Common myeloid progenitor, CD34-positive (primary cell): ENCODE measurements at places on chromosomes 6 and 20.

DNA sequence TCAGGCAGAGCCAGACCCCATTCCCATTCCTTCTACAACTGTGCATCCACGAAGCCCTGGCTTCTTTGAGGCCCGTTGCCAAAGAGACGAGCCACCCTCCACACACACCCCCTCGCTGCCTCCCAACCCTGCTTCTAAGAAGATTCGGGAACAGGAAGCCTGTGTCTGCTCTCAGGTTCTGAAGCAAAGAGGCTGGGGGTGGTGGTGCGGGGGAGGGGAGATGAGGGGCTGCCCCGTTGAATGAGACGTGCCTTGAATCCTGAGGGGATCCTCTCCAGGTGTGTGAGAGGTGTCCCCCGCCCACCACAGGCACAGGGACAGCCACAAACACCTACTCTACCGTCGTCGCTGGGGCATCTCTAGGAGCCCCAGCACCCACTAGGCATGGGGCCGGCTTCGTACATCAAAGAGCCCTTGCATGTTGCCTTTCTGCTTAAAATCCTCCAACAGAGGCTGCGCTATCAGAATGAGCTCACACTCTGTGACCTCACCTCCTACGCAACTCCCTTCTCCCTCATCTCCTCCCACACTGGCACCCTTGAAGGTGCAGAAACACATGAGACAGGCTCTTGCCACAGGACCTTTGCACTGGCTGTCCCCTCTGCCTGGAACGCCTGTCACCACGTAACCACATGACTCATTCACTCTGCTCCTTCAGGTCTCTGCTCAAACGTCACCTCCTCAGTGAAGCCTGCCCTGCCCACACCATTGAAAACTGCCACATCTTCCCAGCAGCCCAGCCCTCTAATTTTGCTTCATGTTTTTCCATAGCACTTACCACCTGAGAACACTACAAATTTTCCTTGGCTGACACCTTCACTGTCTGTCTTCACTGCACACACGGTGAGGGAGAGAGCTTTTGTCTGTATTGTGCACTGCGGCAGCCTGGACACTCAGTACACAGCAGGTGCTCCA lies 58.5 kb downstream of the PREX1 start:
- DNase-seq = peak; percentile 60

DNA sequence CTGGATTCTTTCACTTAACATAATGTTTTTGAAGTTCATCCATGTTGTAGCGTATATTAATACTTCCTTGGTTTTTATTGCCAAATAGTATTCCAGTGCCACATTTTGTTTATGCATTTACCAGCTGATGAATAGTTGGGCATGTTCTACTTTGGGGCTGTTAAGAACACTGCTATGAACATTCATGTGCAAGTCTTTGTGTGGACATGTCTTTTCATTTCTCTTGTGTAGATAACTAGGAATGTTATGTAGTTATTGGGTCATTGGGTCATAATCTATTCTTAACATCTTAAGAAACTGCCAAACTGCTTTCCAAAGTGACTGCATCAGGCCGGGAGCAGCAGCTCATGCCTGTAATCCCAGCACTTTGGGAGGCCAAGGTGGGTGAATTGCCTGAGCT lies 43.8 kb upstream of the GLP1R start:
- DNase-seq = no peak

DNA sequence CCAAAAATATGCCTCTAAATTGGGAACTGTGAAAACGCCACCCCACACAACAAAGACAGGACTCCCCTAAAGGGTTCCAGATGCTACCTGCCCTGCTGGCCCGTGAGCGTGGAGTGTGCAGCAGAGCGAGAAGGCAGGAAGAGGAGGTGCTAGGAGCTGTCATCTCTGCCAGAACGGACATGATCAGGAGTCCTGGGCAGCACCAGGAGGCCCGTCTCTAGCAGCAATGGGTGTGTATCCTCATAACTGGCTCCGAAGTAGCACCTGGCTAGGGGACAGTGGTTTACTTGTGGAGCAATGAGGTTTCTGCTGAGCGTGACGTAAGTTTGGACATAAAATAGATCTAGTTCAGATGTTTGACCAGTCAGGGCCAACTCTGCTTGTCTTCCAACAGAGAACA lies 226.0 kb downstream of the CDH4 start:
- no peak for DNase-seq

- DNase-seq = no peak
Measured at GRCh38 chr6:7532232-7532631, 9.2 kb upstream of the DSP start.

DNA sequence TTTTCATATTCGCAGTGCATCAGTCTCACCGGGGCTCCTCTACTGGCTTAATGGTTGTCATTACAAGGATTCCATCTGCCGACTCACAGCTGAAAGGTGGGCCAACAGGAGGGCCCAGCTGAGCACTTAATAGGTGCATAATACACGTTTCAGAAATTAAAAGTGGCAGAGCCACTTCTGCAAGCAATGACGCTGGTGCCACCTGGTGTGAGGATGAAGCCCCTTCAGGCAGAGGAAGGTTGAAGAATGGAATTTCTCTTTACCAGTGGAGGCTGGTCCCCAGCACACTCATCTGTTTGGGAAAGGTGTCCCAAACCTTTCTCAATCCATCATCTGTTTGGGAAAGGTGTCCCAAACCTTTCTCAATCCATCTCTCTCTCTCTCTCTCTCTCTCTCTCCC lies 8.2 kb upstream of the STMND1 start:
- peak; percentile 34 for DNase-seq

- DNase-seq = no peak
Measured at GRCh38 chr20:25005220-25005619, 12.7 kb upstream of the APMAP start.

DNA sequence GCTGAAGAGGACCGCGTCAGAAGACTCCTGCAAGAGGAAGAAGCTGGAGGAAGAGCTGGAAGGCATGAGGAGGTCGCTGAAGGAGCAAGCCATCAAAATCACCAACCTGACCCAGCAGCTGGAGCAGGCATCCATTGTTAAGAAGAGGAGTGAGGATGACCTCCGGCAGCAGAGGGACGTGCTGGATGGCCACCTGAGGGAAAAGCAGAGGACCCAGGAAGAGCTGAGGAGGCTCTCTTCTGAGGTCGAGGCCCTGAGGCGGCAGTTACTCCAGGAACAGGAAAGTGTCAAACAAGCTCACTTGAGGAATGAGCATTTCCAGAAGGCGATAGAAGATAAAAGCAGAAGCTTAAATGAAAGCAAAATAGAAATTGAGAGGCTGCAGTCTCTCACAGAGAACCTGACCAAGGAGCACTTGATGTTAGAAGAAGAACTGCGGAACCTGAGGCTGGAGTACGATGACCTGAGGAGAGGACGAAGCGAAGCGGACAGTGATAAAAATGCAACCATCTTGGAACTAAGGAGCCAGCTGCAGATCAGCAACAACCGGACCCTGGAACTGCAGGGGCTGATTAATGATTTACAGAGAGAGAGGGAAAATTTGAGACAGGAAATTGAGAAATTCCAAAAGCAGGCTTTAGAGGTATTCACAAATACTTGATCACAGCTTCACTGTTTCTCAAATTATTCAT lies 8.9 kb upstream of the SNRNP48 start:
- peak; percentile 10 for DNase-seq

DNA sequence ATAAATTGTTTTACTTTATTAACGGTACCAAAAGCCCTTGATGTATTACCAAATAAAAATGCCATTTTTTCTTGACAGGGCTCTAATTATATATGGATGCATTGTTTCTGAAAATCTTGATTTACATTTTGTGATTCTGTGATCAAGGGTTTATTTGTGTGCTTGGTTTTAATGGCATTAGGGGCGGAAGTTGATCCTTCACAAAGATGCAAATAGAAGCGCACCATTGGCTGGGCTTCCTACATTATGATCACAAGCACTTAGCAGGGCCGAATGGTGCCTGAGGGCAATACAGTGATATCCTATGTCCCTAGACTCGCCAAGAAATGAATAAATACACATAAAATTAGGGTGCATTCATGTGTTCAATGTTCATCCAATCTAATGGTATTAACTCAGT lies 172.9 kb upstream of the UST start:
- DNase-seq = no peak

GRCh38 chr6:161204866-161205557 lies 68.8 kb downstream of the AGPAT4 start:
- no peak for DNase-seq

GRCh38 chr6:29510746-29511300 lies 23.1 kb upstream of the MAS1L start:
- DNase-seq = no peak

DNA sequence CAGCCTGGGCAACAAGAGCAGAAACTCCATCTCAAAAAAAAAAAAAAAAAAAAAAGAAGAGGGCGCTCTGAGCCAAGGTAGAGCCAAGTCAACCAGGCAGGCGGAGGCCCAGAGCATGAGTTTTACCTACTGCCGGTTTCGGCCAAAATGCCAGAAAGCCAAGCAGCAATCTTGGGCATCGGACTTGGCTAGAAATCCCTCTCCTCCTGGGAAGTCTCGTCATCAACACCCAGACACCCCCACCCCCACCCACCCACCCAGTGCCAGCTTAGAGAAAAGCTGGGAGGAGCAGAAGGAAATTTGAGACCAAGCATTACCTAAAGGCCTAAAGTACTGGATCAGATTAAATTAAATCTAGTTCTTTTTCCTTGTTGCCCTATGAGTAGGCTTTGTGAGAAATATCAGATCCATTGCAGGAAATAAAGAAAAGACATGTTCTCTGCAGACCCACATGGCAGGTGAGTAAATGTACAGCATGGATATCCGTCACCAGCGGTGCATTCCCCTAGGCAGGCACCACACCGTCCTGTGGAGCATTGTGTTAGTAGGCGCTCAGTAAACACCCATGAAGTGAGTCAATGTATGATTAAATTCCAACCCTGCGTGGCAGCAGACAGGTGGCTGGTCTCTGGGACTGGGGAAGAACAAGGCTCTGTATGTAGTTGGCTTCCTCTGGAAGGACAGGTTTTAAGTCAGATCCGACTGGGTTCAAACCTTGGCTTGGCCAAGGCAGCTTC lies 21.0 kb downstream of the RIPOR3 start:
- no peak for DNase-seq

DNA sequence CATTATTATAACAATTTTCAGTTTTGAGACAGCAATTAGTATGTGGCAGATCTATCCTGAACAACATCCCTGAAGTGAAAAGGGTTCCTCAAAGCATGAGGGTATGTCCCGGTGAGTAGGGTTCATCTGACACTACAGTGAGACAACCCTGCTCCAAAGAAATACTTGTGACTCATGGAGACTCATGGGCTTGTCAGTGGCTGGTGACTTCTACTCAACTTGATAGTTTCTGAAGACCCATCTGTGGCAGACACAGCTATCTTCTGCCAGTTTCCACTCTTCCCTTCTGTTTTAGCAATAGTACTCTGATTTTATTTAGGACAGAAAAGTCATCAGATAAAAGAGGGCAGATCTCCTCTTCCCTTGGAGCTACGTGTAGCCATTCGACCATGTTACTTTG lies 41.4 kb downstream of the MAP3K7 start:
- no peak for DNase-seq

DNA sequence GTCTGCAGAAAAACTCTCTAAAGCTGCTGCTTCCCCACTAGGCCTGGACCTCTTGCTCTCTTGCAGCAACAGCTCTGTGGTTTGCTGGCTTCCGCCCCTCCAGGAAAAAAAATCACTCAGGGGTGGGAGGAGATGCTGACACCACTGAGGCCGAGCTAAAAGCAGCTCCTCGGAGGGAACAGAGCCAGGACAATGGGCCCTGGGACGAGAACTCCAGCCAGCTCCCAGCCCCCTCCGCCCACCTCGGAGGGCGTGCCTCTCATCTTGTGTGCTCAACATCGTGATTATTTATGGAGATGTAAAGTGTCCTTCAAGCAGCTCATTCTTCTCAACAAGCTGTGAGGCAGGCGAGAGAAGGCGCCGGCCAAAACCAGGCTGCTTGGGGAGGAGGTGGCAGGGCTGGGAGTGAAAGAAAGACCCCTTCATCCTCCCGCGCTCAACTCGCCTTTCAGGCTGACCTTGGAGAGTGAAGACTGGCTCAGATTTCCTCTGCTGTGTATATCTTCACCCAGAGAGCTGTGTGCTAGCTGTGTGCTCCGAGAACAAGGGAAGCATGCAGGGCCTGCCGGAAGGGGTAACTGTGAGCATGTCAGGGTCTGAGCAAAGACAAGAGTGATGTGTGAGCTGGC lies 53.5 kb upstream of the LRFN2 start:
- peak; percentile 44 for DNase-seq

- DNase-seq = no peak
Measured at GRCh38 chr6:53898026-53898795, 103.4 kb downstream of the LRRC1 start.

DNA sequence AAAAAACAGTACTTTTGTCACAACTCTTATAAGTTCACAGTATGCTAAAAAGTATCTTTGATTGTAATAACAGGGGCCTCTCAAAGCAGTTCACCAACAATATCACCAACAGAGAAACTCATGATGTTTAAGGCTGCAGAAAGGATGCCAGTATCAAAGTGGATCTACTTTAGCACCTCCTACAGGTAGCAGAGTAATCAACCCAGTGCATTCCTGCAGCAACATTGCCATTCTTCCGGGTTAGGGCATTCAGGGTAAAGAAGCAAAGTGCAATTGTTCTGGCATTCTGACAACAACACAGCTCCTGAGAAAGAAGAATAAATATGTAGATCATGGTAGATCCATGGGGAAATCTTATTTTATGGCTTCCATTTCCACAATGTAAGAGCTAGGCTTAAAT lies 7.6 kb upstream of the SLC17A4 start:
- no peak for DNase-seq

- no peak for DNase-seq
Measured at GRCh38 chr6:105569706-105570105, 166.8 kb upstream of the PREP start.

DNA sequence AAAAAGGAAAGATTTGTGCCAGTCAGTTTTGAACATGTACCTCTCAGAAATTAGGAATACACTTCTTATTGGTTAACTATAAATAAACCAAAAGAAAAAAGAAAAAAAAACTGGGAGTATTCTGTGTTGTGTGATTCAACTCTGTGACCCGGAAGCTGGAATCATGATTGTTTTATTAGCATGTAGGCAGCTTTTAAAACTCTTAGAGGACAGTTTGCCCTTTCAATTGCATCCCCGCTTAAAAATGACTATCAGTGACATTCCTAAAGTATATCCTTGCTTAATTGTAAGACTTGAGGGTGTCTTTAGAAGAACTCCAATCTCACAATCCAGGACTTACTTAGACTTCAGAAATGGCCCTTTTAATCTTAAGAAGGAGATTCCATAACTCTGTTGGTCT lies 29.1 kb upstream of the TENT5A start:
- DNase-seq = no peak

- DNase-seq = no peak
Measured at GRCh38 chr6:7637533-7637932, 47.5 kb downstream of the SNRNP48 start.

- no peak for DNase-seq
Measured at GRCh38 chr6:30258204-30258603, 45.0 kb upstream of the TRIM26 start.

GRCh38 chr20:60137657-60138245 lies 179.5 kb downstream of the CDH26 start:
- DNase-seq = peak; percentile 70

DNA sequence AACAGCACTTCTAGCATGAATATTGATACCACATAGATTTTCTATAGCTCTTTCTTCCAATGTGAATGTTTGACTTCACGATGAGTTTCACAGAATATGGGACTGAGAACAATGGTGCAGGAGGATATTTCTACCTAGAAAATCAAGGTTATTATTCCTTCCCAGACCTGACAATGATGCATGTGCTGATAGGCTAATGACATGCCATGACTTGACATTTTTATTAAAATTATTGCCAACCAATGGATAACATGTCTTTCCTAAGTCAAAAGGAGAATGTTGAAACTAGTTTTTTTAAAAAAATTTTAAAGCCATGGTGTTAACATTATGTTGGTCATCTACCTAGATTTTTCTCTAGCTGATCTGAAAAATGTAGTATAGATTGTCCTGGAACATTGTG lies 923 bp downstream of the IL17A start:
- DNase-seq = no peak
